ENCODE measurements at places on chromosomes 7 and 10. TPM values are rescaled to one million over a fixed set of nuclear protein-coding genes. Genes with fewer than 3 reads are reported as not detected.

Gene UPK3B
- 43.9 TPM for total RNA-seq

Gene LIPM
- total RNA-seq: 33.0 TPM

Gene GNAI1
- 75.9 TPM for total RNA-seq

DNA sequence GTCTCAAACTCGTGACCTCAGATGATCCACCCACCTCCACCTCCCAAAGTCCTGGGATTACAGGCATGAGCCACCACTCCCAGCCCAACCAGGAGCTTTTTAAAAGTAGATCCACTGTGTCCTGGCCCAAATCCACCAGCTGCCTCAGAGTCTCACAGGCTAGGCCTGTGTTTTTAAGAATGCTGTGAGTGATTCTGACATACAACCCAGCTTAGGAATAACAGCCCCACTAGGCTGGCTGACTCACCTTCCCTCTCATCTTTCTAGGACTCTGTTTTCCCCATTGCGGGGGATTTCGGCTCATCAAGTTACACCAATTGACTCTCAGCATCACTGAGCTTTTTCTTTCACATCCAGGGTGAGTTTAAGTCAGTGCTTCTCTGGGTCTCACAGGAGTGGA is 207.6 kb downstream of the SKIDA1 start:
- H3K4me3 ChIP-seq: no peak overlapping the region
- H3K4me1 ChIP-seq: peaks cover 20% of the 10 kb centered on the region
- H3K27me3 ChIP-seq: no peaks in the 10 kb centered on the region
- DNase-seq: peak; percentile 43

Gene CD36
- total RNA-seq: 87.3 TPM

- H3K27me3 ChIP-seq: no peaks in the 10 kb centered on the region
- H3K36me3 ChIP-seq: no peaks in the 10 kb centered on the region
- no peak for DNase-seq
- no peak overlapping the region for H3K27ac ChIP-seq
- H3K4me1 ChIP-seq: peaks cover 13% of the 10 kb centered on the region
Measured at GRCh38 chr10:33773253-33773573, 438.7 kb upstream of the NRP1 start.

GRCh38 chr10:74623786-74624185 is 202.6 kb upstream of the KAT6B start:
- DNase-seq: no peak
- H3K4me3 ChIP-seq: no peak overlapping the region
- H3K27me3 ChIP-seq: no peaks in the 10 kb centered on the region
- no peaks in the 10 kb centered on the region for H3K36me3 ChIP-seq
- H3K27ac ChIP-seq: no peak overlapping the region
- H3K4me1 ChIP-seq: no peaks in the 10 kb centered on the region

DNA sequence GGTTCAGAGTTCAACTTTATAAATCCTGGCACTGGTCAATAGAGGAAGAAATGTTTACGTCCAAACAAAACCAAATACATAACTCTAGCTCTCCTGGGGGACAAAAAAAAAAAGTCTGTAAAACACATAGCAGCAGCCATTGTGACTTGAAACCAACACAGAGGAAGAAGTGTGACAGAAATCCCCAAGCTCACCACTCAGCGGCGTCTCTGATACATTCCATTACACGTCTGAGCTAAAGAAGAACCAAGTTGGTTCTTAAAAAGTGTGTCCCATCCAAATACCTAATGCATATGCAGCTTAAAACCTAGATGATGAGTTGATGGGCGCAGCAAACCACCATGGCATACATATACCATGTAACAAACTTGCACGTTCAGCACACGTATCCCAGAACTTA is 58.3 kb upstream of the NANOS1 start:
- no peaks in the 10 kb centered on the region for H3K36me3 ChIP-seq
- no peak for DNase-seq
- H3K27ac ChIP-seq: no peak overlapping the region
- no peaks in the 10 kb centered on the region for H3K27me3 ChIP-seq

- no peak overlapping the region for H3K4me3 ChIP-seq
- no peaks in the 10 kb centered on the region for H3K27me3 ChIP-seq
- H3K27ac ChIP-seq: no peak overlapping the region
- H3K36me3 ChIP-seq: no peaks in the 10 kb centered on the region
- H3K4me1 ChIP-seq: no peaks in the 10 kb centered on the region
- DNase-seq: no peak
Measured at GRCh38 chr7:120480930-120481329, 208.0 kb downstream of the KCND2 start.

DNA sequence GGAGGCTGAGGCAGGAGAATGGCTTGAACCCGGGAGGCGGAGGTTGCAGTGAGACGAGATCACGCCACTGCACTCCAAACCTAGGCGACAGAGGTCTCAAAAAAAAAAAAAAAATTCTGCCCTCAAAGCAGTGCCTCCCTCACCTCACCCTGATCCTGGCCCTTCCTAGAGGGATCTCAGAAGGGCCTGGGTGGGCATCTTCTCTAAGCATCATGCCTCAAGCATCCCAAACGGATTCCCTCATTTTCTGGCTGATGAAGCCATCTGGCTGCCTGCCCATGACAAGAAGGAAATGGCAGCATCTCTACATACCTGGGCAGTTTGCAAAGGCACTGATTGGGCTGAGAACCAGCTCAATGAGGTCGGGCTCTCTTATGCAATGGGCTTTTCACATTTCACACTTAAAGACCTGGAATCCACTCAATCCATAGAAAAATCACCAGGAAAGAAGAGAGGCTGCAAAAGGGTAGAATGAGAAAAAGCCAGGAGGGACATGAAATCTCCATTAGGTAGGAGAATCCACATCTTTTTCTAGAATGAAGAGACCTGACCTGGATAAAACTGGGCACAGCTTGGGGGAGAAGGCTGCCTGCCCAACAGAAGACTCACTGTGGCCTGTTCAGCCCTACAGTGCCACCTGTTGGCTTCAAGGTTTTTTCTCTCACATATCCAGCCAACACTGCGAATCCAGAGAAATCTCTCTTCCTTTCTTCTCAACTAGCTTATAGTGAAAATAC is 48.1 kb downstream of the PDLIM1 start:
- no peak overlapping the region for H3K4me3 ChIP-seq
- H3K27ac ChIP-seq: no peak overlapping the region
- peaks cover 44% of the 10 kb centered on the region for H3K36me3 ChIP-seq
- H3K27me3 ChIP-seq: no peaks in the 10 kb centered on the region
- H3K4me1 ChIP-seq: peaks cover 12% of the 10 kb centered on the region
- no peak for DNase-seq

- no peak overlapping the region for H3K4me3 ChIP-seq
- H3K27ac ChIP-seq: no peak overlapping the region
- H3K4me1 ChIP-seq: no peaks in the 10 kb centered on the region
- H3K36me3 ChIP-seq: no peaks in the 10 kb centered on the region
Measured at GRCh38 chr7:34830390-34830789, 172.4 kb downstream of the NPSR1 start.

- no peaks in the 10 kb centered on the region for H3K27me3 ChIP-seq
- peak overlapping the region; percentile 15 for H3K27ac ChIP-seq
- H3K4me3 ChIP-seq: no peak overlapping the region
- H3K4me1 ChIP-seq: peaks cover 12% of the 10 kb centered on the region
Measured at GRCh38 chr7:75055830-75056772, 17.5 kb downstream of the RCC1L start.

Gene CALHM3
- not detected for total RNA-seq

DNA sequence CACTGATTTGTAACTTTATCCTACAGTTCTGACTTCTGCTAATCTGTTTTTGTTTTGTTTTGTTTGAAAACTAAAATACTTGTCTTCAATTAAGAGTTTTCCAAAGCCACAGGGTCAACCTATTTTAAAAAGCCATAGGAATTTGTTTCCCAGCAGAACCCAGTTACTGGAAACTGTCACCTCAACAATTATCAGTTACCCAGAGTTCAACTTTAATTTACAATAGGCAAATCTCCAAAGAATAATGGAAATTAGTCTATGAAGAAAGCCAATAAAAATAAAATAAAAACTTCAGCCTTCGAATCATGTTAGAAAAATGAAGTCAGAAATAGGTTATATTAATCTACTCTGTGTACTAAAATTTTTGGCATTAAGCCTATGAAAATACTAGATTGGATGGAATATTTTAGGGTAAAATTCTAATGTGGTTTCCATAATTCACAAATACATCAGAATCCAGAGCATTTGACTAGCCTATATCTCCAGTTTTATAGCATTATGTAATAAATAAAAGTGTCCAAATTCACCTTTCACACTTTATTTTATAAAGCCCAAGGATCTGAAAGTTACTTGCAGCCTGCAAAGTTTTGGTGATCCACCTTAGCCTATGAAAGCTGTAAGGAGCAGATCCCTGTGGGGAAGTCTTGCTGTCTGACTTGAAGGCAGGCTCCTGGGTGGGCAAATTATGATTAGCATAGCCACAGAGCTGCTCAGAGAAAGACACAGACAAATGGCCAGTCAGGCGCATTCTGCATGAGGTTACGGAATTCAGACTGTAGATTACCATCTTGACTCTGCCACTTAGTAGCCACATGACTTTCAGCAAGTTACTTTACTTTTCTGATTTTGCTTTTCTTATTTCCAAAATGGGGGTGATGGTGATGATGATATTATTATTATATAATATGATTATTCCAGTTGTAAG is 250.0 kb upstream of the HGF start:
- H3K36me3 ChIP-seq: no peaks in the 10 kb centered on the region
- no peak overlapping the region for H3K4me3 ChIP-seq
- no peaks in the 10 kb centered on the region for H3K27me3 ChIP-seq
- no peak for DNase-seq

DNA sequence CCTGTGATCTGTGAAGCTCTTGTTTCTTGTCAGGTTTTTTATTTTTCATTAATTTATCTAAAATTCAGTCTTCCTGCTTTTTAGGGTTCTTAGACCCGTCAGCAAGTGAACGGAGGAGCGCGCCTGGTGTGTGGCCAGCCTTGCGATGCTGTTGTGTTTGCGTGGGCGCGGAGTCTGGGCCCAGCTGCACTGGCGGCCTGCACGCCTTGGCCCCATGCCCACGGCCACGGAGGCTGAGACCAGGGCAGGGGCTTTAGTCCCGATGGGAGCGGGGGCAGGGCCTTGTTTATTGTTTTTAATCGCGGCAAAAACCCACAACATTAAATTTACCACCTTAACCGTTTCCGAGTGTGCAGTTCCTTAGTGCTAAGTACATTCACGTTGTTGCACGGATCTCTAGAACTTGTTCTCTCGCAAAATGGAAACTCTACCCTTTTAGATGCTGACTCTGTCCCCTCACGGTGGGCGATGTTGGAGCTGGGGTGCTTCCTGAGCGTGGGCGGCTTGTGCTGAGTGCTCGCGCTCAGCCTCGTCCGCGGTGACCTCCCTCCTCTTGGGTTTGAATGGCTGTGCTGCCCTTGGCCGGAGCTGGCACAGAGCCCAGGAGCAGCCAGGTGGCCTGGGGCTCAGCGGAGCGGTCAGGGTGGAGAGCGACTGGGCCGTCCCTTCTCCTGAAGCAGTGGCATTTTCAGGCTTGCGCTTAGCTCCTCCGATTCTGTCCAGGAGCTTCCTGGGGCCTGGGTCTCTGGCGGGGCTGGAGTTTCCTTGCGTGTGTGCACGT is 69.1 kb downstream of the INPP5A start:
- H3K4me3 ChIP-seq: no peak overlapping the region
- H3K4me1 ChIP-seq: peaks cover 3% of the 10 kb centered on the region
- no peak overlapping the region for H3K27ac ChIP-seq
- no peaks in the 10 kb centered on the region for H3K36me3 ChIP-seq
- H3K27me3 ChIP-seq: no peaks in the 10 kb centered on the region
- peak; percentile 51 for DNase-seq

GRCh38 chr10:6987536-6987945 is 407.5 kb upstream of the PRKCQ start:
- no peaks in the 10 kb centered on the region for H3K36me3 ChIP-seq
- no peaks in the 10 kb centered on the region for H3K4me1 ChIP-seq
- H3K27ac ChIP-seq: peak overlapping the region; percentile 11
- no peaks in the 10 kb centered on the region for H3K27me3 ChIP-seq
- DNase-seq: no peak
- no peak overlapping the region for H3K4me3 ChIP-seq

DNA sequence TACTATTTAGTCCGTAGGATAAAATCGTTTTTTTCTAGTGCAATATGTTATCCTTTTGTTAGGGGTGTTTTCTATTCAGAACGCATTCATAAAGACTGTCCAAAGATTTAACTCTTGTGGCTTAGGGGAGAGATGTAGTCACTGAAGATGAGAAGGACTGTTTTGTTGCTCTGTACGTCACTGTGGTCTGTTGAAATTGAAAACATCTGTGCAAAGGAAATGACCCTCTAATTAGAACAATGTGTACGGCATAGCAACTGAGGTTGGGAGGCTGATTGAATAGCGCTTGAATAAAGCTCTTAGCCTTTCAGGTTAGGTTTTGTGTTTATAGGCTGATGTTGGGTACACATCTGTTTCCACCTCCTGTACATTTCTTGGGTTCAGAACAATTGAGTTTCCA is 453.4 kb upstream of the AKR1E2 start:
- no peaks in the 10 kb centered on the region for H3K27me3 ChIP-seq
- no peak overlapping the region for H3K4me3 ChIP-seq
- no peak overlapping the region for H3K27ac ChIP-seq
- H3K4me1 ChIP-seq: no peaks in the 10 kb centered on the region

Gene PPP1R9A
- 8.6 TPM for total RNA-seq

Gene SFRP5
- 1.0 TPM for total RNA-seq

DNA sequence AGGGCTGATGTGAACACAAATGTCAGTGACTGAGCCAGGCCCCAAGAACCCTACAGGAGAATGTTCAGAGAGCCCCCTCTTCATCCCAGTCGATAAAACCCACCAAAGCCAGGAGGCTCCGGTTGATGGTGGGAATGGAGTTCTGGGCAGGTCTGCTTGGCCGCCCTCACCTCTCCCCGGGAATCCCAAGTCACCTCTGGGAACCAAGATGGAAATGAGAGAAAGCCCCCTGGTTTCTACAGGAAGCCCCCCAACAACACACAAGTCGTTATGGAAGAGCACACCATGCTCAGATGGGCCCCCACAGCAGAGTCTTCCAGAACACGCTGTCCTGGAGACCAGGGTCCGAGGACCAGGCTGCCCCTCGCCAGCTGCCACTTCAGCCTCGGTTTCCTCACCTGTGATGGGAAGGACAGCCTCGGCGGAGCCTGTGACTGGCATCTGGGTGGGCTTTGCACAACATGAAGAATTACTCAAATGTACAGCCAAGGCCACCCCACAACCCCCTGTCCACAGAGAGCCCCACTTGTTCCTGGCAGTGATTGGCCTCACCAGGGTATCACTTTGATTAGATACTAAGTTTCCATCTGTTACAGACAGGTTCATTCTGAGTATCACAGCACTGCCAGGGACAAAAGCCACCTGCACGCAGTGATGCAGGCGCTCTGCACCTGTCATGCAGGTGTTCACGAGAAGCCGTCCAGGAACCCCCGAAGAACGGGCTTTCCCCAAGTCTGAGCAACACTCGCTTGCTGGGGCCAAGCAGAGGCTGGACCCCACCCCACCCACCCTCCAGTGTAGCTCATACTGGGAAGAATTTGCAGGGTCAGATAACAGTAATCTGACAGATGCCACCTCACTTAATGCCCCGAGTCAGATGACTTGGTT is 57.6 kb downstream of the MKI67 start:
- peak; percentile 50 for DNase-seq
- no peaks in the 10 kb centered on the region for H3K27me3 ChIP-seq
- peaks cover 30% of the 10 kb centered on the region for H3K4me1 ChIP-seq
- H3K4me3 ChIP-seq: no peak overlapping the region

GRCh38 chr10:58892031-58892531 is 284.4 kb upstream of the PHYHIPL start:
- H3K27me3 ChIP-seq: no peaks in the 10 kb centered on the region
- no peaks in the 10 kb centered on the region for H3K36me3 ChIP-seq
- H3K4me1 ChIP-seq: no peaks in the 10 kb centered on the region
- no peak overlapping the region for H3K4me3 ChIP-seq
- no peak for DNase-seq
- H3K27ac ChIP-seq: no peak overlapping the region

Gene GIMAP6
- 16.8 TPM for total RNA-seq

GRCh38 chr7:131691454-131692130 is 135.2 kb upstream of the PODXL start:
- no peak overlapping the region for H3K27ac ChIP-seq
- no peak for DNase-seq
- peaks cover 15% of the 10 kb centered on the region for H3K4me1 ChIP-seq
- H3K4me3 ChIP-seq: no peak overlapping the region
